Vagina (tissue), 2 donors: ENCODE measurements at places on chromosomes 1 and 21.

GRCh38 chr1:182446033-182446669 lies 3.8 kb upstream of the RGSL1 start:
- no peak for DNase-seq

DNA sequence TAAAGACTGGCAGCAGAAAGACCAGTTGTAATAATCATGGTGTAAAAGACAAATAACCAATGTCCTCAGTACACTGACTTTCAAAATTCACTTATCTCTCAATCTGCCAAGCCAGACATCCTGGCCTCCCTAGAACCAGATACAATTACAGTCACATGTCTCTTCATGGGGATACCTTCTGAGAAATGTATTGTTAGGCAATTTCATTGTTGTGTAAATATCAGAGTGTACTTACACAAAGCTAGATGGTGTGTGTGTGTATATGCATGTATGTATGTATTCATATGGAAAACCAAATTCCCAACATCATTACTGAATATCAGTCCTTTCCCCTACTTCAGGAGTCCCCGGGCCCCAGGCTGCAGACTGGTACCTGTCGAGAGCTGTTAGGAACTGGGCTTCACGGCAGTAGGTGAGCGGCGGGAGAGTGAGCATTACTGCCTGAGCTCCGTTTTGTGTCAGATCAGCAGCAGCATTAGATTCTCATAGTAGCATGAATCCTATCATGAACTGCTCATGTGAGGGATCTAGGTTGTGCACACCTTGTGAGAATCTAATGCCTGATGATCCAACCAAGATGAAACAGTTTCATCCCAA lies 65.3 kb upstream of the ZNF326 start:
- no peak for DNase-seq

DNA sequence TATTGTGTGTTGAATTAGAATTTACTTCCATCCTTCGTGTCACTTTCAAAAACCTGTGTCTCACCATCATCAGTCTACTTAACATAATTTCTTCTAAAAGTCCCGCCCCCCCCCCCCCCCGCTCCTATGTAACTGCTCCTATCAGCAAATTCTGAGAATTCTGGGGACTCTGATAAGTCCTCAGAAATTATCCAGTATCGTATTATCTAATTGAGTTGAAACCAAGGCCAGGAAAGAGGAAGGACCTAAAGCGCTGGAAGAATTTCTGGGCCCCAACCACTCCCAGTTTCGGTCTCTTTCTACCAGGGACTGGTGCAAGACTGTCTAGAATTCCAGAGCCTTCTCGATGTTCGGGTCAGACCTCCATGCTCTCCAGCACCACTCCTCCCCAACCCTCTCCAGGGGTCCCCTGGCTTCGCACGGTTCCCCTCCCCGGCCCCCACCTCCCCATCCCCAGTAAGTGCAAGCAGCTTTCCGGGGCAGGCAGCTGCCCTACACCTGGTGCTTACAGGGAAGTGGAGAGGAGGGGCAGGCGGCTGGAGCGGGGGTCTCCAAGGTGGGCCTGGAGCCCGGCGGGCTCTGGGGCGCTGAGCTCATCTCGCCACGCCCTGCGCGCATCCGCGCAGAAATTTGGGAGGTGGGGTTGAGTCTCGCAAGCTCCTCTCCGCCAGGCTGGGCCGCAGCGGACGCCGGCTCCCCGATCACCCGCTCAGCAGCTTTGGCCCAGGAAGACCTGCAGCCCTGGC lies 16.0 kb upstream of the ZNF496 start:
- DNase-seq, result no peak

DNA sequence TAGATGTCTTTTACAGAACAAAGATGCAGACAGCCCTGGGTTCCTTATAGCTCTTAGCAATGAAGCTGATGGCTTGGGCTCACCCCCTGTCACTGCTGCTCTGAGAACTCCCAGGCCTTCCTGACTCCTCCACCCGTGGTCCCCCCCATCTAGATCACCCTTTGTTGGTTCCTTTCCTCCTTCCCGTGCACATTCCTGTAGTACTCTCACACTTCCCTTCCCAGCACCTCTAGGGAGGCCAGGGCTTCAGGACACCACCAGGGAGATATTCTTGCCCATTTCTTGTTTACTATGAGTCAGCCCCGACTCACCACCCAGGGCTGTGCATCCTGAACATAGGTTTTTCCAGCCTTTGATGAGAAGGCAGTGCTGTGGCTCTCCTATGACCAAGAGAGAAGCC lies 14.4 kb upstream of the NOS1AP start:
- DNase-seq, result no peak

- DNase-seq, result no peak
Measured at GRCh38 chr1:51302270-51302669, 28.1 kb downstream of the TTC39A start.

DNA sequence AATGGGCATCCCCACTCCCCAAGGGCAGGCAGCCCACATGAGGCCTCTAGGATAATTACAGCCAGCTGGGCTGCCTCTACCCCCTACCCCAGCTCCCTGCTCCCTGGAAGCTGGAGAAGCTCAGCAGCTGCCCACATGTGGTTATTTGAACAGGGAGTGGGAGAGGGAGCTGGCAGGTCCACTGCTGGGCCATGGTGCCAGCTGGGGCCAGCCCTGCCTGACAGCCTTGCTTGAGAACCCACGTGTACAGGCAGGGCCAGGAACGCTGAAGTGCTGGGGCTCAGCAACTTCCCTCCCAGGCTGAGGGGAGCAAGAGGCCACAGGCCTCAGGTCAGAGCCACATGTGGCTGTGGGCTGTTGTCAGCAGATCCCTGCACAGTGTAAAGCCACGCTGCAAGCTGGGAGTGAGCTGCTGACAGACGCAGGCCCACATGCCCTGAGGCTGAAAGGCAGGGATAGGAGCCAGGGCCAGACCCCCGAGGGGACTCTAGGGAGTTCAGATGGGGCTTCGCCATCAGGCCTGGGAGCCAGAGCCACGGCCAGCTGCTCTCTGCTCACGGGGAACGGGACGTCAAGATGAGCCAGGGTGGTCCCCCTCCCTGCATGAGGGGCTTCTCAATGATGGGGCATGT lies 129.0 kb downstream of the SYF2 start:
- DNase-seq, result no peak
